ENCODE measurements at places on chromosomes 6 and 20.

- no peak for DNase-seq
Measured at GRCh38 chr6:51303338-51303737, 484.7 kb downstream of the TFAP2B start.

DNA sequence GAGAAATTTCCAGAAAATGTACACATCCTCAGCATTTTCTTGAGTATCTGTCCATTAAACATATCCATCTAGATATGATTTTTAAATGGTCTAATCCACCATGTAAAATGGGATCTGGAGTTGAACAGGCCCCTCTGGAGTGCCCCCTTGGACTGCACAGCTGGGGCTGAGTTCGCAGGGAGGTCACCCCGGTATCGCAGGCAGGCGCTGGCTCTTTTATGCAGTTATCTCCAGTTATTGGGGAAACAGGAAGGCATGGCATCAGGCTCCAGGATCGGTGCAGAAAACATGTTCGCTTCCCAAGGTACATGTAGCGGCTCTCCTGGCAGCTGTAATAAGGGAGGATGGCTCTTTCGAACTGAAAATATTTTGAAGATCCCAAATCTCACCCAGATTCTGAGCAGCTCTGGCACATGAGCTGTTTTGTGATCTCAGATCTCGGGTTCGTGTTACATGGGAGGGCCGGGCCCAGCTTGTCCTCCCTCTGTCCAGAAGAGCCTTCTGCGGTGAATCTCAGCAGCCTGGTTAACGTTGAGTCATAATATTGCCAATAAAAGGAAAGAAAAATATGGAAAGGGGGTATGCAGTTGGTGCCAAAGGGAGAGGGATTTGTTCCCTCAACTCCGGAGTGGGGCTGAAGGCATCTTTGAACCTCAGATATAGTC, 167.7 kb downstream of the EYA2 start:
- DNase-seq = no peak

DNA sequence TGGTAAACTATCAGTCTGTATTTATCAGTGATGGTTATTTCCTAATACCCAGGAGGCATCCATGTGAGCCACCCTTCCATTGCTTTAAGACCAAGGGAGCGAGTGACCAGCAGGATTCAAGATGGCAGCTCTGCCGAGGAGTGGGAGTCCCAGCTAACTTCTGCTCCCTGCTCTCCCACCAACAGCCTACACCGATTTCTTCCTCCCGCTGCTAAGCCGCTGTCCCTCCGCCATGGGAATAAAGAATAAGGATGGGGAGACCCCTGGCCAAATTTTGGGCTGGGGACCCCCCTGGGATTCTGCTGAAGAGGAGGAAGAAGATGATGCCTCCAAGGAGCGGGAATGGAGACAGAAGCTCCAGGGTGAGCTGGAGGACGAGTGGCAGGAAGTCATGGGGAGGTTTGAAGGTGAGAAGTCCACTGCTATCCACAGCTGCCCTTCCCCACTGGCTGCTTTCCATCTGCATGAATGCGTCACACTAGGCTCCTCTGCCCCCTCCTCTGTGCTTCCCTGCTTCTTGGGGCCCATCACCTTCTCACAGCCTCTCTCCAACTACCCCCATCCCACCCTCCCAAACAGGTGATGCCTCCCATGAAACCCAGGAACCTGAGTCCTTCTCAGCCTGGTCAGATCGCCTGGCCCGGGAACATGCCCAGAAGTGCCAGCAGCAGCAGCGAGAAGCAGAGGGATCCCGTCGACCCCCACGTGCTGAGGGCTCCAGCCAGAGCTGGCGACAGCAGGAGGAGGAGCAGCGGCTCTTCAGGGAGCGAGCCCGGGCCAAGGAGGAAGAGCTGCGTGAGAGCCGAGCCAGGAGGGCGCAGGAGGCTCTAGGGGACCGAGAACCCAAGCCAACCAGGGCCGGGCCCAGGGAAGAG, 10.3 kb downstream of the NFKBIL1 start:
- no peak for DNase-seq

GRCh38 chr6:19052219-19052618, 665.1 kb downstream of the RNF144B start:
- no peak for DNase-seq

- DNase-seq = no peak
Measured at GRCh38 chr6:157312757-157313156, 10.6 kb downstream of the TMEM242 start.

GRCh38 chr6:37866590-37867507, 47.3 kb downstream of the ZFAND3 start:
- no peak for DNase-seq

GRCh38 chr6:155050311-155050710, 55.2 kb downstream of the TIAM2 start:
- DNase-seq = peak; percentile 61

GRCh38 chr6:37845930-37846329, 26.4 kb downstream of the ZFAND3 start:
- DNase-seq = no peak

- no peak for DNase-seq
Measured at GRCh38 chr6:133171989-133172604, 69.1 kb upstream of the EYA4 start.

DNA sequence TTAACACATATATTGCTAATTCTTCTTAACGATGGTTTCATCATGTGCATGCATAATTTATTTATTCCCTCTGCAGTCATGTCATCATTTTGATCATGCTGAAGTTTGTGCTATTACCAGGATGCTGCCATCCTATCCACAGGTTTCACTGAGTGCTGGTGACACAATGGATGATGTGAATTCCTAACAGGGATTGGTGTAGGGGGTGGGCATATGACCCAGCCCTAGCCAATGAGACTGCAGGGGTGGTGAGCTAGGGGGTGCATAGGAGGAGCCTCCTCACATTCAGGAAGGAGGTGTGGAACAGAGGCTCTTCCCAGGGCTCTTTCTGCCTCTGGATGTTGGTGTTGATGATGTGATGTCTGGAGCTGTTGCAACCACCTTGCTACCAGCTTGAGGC, 7.5 kb downstream of the CST5 start:
- no peak for DNase-seq

GRCh38 chr6:149060985-149061760, 256.3 kb upstream of the TAB2 start:
- no peak for DNase-seq

- DNase-seq = no peak
Measured at GRCh38 chr20:35368666-35369423, 42.9 kb downstream of the UQCC1 start.

DNA sequence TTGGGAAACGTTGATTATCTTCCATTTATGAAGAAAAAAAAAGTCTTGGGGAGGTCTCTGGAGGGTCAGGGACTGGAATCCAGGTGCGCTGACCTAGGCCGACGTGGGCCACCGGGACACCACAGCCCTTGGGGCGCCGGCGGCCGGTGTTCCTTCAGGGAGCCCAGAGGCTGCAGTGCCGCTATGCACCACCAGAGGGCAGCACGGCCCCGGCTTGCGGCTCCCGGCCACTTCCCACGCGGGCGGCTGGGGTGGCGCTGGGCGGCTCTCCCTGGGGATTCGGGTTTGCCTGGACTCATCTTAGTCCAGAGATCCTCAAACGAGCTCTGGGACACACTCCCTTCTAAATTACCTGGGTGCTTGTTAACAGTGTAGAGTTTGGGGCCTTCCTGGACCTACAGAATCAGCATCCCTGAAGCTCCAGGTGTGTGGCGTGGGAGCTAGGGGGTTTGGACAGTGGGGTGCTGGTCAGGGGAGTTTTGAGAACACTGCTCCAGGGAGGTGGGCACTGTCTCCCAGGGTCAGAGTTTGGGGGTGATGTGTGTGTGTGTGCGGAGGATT, 23.0 kb upstream of the GTSF1L start:
- peak; percentile 93 for DNase-seq

DNA sequence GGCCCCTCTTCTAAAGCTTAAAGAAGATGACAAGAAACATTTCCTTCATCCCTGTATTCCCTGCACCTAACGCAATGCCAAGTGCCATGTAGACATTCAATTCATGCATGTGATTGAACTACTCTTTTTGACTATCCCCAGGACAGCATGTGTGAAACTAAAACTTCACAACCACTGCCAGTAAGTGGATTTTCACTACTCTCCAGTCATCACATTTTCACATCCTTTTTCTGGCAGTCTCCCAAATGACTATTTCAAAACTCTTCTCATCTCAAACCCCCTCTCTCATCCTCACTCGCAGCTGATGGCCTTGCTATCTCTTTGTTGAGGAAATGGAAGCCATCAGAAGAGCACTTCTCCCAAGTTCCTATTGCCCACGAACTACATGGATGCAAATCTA, 122.6 kb downstream of the OPRM1 start:
- no peak for DNase-seq

DNA sequence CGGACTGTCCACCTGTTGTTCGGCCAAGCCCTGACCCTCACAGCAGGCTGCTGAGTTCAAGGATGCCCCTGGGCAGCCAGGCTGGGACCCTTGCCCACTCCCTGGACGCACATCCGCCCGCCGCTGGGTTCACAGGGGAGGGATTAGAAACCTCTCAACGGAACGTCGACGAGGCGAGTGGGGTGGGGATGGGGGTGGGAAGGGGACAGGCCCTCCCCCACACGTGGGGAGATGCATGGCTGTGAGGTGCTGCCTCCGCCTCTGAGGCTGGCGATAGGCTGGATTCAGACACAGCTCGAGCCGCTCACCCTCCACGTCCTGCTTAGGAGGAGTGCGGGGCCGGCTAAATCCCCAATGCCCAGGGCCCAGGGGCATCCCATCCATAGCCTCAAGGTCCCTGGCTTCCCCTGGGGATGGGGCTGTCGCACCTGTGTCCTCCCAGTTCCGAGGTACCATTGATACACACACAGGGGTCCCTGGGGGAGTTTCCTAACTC, 90.6 kb upstream of the BHLHE23 start:
- DNase-seq = no peak

DNA sequence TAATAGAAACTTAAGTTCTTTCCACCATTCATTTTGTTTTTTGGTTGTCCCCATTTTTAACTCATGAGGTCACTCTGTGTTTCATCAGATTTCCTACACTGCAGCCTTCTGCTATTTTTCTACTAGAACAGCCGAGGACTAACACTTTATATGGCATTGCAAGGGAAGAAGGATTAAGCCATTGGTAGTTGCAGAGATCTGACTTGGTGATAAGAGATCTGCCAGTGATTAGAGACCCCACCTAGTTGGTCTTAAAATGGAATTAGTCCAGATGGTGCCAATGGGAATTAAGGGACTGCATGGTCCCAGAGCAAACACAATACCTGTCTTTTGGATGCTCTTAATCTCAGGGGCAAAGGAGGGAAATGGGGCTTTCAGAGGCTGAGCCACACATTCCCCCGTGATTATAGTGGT, 125.5 kb upstream of the TMEM170B start:
- DNase-seq = no peak

GRCh38 chr6:35725081-35725708, 11.6 kb upstream of the ARMC12 start:
- DNase-seq = no peak

DNA sequence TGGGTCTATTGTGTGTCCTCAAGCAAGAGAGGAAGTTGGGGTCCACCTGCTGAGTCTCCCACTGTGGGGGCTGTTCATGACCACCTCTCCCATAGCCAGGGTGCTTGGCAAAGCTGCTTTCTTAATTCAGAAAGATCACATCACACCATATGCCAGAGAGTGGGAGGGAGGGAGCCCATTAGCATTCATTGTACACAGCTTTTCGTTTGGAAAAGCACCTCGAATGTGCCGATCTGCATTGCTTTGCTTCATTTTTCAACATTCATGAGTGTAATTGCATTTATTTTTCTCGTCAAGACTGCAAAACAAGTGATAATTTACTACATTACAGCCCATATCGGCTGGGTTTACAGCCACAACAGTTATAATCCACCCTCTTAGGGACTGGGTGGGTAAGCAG, 327.3 kb downstream of the PTPRT start:
- no peak for DNase-seq

DNA sequence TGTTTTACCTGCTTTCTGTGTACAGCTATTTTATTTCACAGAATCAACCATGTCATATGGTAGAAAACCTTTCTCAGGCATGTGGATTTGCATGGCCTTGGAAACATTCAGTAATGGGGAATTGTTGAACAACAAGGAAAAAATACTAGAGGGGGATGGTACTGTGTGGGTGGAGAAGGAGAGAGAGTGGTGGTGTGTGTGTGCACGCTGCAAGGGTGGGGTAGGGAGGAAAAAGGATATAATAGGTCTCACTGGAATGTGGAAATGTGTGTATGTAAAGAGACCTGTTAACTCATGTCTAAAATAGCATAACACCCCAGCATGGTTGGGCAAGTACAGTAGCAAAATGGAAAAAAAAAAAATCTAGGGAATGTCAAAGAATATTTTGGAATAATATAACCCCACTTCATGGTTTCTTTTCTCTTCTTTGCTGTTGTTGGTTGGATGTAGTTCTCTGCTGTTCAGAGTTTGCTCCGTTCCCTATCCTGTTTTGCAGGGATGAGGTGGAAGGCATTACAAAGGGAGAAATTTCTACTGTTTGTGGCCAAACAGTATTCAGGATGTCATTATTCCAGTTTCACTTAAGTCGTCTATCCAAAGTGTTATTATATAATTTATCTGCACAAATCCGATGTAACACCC, 93.9 kb upstream of the CITED2 start:
- DNase-seq = no peak

GRCh38 chr6:56839533-56840183, 115.2 kb upstream of the BEND6 start:
- DNase-seq = no peak

GRCh38 chr6:34457742-34458735, 7.8 kb upstream of the PACSIN1 start:
- no peak for DNase-seq

- DNase-seq = no peak
Measured at GRCh38 chr6:12595161-12595811, 121.3 kb upstream of the PHACTR1 start.

- peak; percentile 65 for DNase-seq
Measured at GRCh38 chr6:149335924-149336608, 18.6 kb downstream of the TAB2 start.

GRCh38 chr20:37728635-37728983, 34.8 kb downstream of the CTNNBL1 start:
- DNase-seq = no peak

DNA sequence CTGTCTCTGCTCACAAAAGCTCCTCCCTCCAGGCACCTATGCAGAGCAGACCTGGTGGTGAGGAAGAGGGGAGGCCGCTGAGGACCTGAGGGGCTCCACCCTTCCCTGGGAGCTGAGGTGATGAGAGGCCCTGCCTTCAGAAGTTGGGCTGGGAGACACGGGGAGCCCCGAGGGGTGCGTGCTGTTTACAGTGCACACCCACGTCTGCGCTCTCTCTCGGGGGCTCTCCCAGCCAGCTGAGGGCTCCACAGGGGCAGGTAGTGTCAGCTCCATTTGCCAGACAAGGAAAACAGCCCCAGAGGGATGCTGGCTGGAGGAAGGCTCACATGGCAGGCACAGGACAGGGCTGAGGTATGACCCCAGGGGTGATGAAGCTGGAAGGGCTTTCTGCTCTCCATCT, 13.5 kb upstream of the NOL4L start:
- no peak for DNase-seq

DNA sequence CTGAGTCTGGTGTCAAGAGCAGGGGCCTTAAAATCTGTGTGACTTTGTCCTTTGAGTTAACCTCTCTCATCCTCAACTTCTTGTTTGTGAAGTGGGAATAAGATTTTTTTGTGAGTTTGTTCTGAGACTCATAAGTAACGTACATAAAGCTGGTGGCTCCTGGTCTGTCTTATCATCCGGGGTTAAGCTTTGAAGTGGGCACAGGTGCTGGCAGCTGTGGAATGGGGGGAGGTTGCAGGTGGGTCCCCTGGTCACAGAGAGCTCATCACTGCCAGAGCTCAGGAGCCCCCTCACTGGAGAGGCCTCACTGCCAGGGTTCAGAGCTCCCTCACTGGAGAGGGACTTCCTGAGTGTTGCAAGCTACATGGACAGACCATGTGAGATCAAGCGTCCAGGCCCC, 174.1 kb downstream of the NRN1 start:
- peak; percentile 30 for DNase-seq

- no peak for DNase-seq
Measured at GRCh38 chr20:53597030-53597482, 3.4 kb upstream of the ZNF217 start.
